Hematopoietic multipotent progenitor cell treated with erythropoietin and hydrocortisone succinate and interleukin-3 and kit ligand, for 8 days (in vitro differentiated cells): ENCODE measurements at places on chromosomes 3 and 15.
A peak's percentile ranks its signal among the peaks of the same experiment; 100 is the strongest.

DNA sequence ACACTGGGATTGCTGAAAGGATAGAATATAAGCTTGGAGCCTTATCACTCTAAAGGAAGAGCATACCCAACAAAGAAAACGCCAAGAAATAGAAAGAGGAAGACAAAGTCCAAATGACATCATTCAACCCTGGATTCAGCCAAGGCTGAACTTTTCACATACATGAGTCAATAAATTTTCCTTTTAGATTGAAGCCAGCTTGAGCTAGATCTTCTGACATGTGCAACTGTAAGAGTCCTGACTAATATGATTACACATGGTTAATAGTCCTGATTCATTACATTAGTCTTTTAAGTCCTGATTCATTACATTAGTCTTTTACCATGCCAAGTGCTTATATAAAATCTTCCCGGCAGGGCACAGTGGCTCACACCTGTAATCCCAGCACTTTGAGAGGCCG lies 13.6 kb upstream of the DENND6A start:
- DNase-seq, result no peak

GRCh38 chr3:45023675-45024074 lies 2.4 kb upstream of the CLEC3B start:
- peak; percentile 42 for DNase-seq

DNA sequence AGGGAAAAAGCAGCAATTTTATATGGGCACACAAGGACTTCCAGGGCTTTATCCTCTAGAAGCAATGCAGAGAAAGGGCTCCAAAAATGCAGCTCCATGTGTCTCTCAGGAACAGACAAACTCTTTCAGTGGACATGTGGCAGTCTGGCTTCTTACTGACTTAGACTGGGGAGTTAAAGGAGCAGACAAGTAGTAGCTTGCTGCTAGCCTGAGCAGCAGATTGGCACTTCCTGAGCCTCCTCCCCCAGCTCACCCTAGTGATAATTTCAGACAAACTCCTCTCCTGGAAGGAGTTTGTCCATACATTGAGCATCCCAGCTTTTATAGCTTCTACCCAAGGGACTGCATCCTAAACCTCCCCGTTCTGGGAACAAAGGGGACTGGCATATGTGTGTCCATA lies 101.7 kb upstream of the MANF start:
- no peak for DNase-seq

GRCh38 chr3:119690043-119690656 lies 12.7 kb upstream of the CFAP91 start:
- peak; percentile 35 for DNase-seq

GRCh38 chr3:29853841-29854397 lies 573.0 kb downstream of the RBMS3 start:
- DNase-seq, result no peak

GRCh38 chr3:27677565-27677964 lies 44.6 kb downstream of the EOMES start:
- DNase-seq, result no peak

- no peak for DNase-seq
These were observed 15.5 kb upstream of the VIPR1 start for GRCh38 chr3:42486814-42487565.

GRCh38 chr3:112136959-112137693 lies 4.1 kb upstream of the GCSAM start:
- peak; percentile 67 for DNase-seq

GRCh38 chr3:193982258-193982659 lies 153.7 kb upstream of the HES1 start:
- peak; percentile 20 for DNase-seq

DNA sequence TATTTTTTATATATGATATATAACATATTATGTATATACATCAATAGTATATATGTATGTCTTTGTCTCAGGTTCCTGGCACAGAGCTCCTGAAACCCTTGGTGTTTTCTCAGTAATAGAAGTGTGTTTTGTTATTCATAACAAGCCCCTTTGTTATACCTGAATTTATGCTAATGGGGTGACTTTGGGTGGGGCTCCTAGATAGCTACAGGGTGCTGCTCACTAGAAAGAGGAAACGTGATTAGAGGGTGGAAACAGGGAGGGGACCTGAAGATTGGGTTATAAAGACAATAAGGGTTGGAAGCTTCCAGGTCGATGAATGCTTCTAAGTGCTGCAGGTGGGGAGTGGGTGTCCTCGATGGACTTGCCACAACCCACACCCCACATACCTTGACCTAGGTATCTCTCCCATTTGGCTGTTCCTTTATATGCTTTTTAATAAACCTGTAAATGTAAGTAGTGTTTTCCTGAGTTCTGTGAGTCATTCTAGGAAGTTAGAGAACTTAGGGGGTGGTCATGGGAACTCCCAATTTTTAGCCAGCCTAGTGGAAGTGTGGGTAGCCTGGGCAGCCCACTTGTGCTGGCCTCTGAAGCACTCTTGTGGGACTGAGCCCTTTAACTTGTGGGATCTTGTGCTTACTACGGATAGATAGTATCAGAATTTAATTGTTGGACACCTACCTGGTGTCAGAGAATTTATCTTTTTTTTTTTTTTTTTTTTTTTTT lies 36.9 kb upstream of the C15orf39 start:
- DNase-seq, result peak; percentile 48

- no peak for DNase-seq
These were observed 447.2 kb downstream of the EPHB1 start for GRCh38 chr3:135242285-135242684.

DNA sequence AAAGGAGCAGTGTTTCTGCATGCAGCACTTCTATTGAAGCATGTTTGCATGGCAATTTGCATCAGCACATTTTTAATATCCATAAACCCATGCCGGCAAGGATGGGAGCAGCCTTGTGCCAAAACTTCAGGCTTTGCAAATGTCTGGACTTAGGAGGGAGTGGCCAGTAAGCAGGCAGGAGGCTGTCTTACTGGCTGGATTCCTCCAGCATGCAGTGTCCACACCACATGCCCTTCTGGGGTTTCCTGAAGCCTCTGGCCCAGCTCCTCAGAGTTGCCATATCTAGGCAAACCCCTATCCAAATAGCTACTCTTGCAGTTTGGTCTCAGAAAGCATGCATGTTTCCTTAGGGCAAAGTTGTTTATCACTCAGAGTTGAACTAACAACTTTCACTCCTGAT lies 139.1 kb upstream of the MRPS22 start:
- no peak for DNase-seq
